ENCODE measurements at places on chromosomes 3 and 15.

- no peak for DNase-seq
Observed at GRCh38 chr3:11735638-11736037, 91.9 kb upstream of the VGLL4 start.

- DNase-seq, result no peak
Observed at GRCh38 chr15:44812029-44812517, 75.7 kb downstream of the TRIM69 start.

- no peak for DNase-seq
Observed at GRCh38 chr3:24704496-24704895, 209.8 kb upstream of the THRB start.

DNA sequence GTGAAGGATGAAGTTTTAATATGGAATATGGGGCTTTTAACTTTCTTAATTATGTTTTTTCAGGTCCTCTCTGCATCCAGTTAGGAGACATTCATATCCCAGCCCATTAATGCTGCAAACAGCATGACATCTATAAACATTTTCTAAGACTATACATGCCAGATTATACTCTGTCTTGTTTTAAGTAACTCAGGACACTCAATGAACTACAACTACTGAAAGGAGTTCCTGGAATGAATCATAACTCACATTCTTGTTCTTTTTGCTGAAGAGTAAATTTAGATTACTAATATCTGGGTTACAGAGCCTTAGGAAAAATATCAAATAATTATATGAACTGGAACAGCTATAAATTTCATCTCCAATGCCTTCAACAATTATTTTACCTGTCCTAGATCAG is 167.4 kb downstream of the STAG1 start:
- DNase-seq, result no peak
